Lung (tissue), 17 donors: ENCODE measurements at places on chromosomes 12 and 14.

DNA sequence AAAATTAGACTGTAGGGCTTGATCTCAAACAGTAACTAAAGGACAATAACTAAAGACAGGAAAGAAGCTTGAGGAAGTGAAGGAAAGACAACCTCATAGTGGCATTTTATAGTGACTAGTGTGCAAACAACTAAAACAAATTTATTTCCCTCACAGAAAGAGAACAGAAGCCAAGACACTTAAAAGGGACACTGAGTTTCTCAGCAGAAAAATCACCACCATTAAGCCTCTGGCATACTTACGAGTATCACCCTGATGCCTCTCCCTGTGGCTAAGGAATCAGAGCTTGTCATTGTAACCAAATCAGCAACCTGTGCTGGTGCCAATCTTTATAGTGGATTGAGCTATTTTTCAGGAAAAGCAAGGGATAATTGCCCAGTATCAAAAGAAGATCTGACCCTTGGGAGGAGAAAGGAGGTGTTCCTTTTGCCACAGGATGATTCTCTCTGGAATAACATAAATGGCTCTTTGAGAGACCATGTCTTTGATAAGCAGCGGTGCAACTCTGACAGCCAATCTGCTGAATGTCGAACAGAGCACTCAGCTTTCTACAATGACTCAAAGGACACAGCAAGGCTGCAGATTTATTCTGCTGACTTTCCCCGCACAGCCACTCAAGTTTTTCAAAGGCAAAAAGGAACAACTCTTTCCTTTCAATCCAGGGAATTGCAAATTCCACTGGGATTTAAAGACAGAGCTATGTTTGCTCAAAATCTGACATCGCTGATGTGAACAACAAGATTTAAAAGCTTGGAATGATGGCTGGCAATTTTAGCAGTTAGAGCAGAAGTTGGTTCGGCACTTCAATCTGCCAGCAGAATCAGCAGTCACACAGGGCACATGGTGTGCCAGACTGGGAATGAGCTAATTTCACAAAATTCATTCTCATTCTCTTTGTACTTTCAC is 34.6 kb downstream of the ATF7 start:
- DNase-seq, result no peak

DNA sequence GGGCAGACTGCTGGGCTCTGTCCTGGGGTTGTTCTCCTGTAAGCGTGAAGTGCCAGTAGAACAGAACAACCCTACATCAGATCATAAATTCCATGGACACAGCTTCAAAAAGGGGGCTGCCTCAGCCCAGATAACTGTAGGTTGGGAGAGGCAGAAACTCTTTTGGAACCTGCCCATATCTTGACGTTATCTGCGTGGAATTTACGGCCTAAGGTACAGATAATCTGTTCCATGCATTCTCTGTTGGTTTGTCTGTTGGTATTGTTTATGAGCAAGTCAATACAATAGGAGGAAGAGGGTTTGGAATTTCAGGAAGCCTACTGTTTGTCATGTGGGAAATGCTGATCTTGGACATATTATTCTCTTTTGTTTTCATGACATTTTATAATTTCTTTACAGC is 36.7 kb downstream of the SLC25A47 start:
- DNase-seq, result no peak

DNA sequence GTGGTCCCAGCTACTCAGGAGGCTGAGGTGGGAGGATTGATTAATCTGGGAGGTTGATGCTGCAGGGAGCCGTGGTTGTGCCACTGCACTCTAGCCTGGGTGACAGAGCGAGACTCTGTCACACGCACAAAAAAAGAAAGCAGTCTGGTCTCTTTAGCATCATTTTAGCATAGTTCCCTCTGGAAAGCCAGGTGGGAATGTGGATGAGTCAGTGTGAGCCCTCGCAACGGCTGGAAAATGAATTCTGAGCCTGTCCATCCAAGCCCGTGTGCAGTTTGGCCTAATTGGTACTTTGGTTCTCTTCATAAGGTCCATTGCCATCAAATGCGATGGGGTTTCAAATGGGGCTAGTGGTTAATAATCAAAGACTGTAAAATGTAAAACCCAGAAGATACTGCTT is 2.4 kb downstream of the MYL2 start:
- no peak for DNase-seq

DNA sequence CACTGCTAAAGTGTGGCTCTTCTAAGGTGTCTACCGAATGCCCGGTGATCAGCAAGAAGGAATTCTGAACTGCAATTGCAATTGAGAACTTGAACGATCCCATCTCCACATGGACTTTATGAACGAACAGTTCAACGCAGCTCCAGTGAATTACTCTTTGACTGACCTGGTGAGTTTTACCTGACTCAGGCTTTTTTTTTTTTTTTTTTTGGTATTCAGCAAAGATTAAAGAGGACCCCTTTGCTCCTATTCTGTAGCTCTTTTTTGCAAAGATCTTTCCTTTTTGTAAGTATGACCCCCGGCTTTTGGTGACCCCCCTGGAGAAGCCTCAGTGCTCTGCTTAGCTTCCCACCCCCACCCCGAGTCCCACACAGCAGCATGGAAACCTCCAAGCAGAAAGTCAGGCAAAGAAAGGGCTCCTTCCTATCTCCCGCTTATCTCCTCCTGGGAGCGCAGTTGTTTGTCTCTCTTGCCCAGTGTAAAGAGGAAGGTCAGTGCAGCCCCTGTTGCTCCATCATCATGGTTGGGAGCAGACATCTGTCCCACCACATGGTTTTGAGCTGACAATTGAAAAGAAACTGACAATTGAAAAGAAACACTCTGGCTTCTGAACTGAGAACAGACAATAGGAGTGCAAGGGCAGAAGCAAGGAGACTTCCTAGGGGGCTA is 72.1 kb upstream of the DIO3 start:
- no peak for DNase-seq

DNA sequence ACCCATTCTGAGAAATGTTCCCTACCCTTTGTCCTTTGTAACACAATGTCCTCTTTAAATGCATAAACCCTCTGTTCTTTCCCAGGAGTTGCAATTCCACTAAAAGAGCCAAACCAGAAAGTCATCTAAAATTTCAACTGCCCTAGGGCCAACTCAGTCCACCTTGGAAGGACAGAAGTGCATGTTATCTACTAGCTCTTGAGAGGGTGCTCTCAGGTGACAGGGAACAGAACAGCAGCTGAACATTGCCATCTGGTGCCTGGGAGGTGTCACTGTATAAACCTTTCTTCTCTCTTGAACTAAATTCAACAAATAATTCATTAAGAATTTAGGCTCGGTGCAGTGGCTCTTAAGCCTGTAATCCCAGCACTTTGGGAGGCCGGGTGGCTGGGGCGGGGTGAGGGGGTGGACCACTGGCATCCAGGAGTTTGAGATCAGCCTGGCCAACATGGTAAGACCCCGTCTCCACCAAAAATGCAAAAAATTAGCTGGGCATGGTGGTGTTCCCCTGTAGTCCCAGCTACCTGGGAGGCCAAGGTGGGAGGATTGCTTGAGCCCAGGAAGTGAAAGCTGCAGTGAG is 10.3 kb upstream of the FERMT2 start:
- DNase-seq, result peak; percentile 67

DNA sequence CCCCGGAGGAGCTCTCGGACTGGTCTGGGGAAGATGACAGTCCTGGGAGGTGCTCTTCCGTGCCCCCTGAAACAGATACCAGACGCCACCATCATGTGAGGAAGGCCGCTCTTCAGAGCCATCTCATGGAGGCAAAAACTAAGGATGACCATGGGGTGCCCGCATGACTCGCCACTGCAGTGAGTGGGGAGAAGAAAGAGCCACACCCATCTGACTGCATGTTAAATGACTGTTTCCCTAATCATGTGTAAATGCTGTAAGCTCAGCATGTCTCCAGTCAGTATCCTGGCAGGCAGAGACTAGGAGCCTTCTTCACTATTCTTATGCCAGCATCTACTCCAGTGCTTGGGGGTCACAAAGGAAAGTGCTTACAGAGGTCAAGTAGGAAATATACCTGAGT is 4.0 kb downstream of the STON2 start:
- DNase-seq, result no peak

- DNase-seq, result no peak
Measured at GRCh38 chr14:96863327-96863985, 66.3 kb downstream of the VRK1 start.

- peak; percentile 61 for DNase-seq
Measured at GRCh38 chr14:91115986-91116770, 2.3 kb downstream of the DGLUCY start.

- peak; percentile 48 for DNase-seq
Measured at GRCh38 chr12:11719678-11720099, 70.2 kb downstream of the ETV6 start.

- DNase-seq, result no peak
Measured at GRCh38 chr12:57767305-57767698, 424 bp upstream of the CYP27B1 start.

DNA sequence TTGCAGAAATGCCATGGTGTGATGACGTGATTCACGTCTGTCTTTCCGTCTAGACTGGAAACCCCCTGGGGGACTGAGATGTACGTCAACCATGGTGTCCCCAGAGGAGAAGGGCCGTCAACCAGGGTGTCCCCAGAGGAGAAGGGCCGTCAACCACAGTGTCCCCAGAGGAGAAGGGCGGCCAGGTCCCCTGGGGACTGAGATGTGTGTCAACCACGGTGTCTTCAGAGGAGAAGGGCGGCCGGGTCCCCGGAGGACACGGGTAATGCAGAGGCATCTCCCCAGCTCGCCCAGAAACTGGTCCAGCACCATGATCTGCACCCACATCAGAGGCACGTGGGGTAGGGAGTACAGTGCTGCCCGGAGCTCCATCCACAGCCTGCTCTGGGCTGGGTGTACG is 30.6 kb upstream of the GALNT9 start:
- DNase-seq, result no peak

- no peak for DNase-seq
Measured at GRCh38 chr12:44118946-44119345, 283.1 kb downstream of the TMEM117 start.

DNA sequence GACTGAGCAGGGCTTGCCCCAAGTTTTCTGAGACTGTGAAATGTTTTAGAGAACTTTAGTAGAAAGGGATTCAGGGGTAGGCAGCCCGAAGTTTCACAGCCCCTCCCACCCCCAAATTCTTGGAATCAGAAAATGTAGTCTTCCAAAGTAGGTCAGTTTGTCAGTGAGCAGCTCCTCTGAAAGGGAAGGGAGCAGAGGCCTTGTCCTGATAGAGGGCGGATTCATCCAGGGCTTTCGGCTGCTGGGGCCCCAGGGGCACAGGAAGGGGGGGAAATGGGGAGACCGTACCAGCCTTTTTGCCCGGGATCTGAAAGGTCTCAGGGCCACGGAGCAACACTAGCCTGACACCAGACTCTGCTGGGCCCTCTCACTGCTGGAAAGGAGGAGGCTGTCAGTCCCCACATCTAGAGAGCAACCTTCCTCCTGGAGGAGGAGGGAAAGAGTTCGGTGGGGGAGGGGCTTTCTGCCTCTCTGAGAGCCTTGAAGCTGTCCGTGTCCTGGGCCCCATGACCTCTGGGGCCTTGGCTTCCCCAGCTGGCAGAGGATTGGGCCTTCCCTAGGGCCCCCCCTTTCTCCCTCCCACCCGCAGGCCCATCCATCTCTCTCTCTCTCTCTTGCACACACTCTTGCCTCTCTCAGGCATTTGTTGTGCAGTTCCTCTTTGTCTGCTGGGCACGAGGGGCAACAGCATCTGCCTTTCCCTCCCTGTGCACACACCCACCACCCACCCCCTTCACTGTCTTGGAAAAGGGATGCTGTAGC is at the start of gene IKZF4:
Gene IKZF4, plus strand, starts transcription at position 621 of the 762 bp plus-strand sequence. CDS start 451 bp downstream, outside the sequence.
- DNase-seq, result peak; percentile 91

DNA sequence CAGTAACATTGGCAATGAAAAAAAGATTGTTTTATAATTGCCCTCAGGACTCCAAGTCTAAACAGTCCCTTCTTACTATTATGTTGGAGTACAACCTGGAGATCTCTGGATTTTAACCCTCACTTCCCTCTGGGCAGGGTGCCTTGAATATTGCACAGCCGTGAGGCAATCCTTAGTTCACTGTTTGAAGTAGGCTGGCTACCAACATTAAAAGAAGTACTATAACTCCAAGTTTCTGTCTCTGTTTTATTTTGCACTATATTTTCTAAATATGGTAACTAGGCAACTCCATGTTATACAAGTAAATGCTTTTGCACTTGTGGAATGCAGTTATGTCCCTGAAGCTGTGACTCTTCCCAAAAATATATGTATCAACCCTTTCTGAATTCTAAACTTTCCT is 490.7 kb downstream of the EGLN3 start:
- DNase-seq, result peak; percentile 51

DNA sequence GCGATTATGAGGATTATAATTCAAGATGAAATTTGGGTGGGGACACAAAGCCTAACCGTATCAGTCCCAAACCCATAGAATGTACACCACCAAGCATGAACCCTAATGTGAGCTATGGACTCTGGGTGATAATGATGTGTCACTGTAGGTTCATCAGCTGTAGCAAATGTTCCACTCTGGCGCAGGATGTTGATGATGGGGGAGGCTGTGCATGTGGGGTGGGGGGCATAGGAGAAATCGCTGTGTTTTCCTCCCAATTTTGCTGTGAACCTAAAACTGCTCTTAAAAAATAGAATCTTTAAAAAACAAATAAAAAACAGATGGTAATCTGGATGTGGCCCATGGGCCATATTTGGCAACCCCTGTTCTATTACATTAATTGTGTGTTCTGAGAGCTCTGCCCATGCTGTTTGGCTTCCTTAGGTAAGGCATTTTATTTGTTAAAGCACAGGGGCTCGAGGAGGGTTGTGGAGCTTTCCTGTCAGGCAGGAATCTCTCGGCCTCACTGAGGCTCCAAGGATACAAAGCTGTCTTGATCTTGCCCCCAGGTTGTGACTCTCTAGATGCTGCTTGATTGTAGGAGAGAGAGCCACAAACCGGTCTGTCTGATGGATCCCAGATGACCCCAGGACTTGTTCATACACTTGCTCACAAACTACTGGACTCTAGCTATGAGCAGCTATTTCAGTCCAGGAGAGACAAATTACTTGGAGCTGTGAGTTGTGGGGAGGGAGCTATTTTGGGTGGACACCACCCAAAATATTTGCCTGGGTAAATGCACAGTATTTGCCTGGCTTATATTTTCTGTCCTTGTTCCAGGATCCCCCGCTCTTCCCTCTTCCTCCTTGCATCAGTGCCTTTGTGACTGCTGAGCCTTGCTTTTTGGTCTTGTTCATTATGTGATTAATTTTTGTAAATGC is 340.2 kb downstream of the MED13L start:
- DNase-seq, result peak; percentile 81

DNA sequence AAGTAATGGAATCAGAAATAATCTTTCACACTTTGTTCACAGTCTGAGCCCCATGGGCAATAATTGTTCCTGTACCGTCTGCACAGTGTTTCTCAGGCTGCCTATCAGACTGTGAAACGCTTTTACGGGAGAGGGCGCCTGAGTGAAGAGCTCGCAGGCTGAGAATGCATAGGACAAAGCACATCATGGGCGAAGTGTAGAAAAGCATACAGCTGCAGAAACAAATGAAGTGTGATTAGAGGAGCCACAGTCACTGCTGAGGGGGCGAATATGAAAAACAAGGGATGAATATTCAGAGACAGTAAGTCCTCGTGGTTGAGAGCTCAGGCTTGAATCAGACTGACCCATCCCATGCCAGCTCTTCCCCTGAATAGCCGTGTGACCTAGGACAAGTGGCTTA is 438.4 kb upstream of the DCN start:
- DNase-seq, result peak; percentile 76

- DNase-seq, result no peak
Measured at GRCh38 chr14:59788176-59788575, 82.4 kb downstream of the RTN1 start.

- DNase-seq, result no peak
Measured at GRCh38 chr12:108670066-108670631, 36.5 kb upstream of the SELPLG start.
